ENCODE measurements at places on chromosomes 16 and 17.

- DNase-seq = no peak
These were observed 15.0 kb upstream of the PRSS27 start for GRCh38 chr16:2734844-2735515.

DNA sequence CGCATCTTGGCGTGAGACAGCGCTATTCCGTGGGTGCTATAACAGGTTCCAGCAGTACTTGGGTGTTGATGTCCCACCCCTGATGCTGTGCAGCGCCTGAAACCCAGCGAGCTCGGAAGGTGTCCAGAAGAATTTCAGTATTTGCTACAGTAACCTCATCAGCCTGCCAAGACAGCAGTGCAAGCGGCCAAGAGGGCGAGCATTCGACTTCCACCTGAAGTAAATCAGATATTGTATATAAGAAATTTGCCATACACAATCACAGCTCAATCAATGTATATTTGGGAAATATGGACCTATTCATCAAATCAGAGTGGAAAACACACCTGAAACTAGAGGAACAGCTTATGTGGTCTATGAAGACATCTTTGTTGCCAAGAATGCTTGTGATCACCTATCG, 13.0 kb downstream of the APPBP2 start:
- DNase-seq = no peak

DNA sequence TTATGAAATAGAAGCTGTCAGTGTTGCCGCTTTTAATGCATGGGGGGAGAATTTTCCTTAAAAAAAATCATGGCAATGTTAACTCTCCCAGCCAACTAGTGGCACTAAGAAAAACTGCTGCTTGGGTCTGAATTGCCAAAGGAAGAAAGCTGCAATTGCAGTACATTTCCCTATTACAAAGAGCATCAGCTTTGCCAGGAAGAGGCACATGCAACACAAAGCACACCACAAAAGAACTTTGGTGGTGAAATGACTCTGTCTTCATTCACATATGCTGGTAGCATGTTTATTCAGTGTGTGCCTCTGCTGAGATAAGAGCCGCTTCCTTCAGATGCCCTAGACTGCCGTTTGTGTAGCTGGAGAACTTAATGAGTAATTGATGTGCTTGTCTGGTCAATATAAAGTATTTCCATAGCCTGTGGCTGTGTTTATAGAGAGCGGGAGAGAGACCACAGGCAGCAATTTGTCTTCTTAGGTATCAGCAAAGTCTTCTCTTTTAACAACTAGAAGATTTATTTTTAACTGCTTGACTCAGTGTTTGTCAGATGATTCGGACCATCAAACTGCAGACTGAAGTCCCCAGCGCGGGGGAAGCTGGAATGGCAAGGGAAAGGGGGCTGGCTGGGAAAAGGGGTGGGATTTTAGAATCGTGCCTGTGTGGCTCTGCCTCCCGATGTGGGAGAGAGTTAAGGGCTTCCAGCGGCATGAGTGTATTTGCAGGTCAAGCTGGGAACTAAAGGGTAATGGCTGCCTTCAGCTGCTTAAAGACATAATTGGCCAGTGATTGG, 115.1 kb downstream of the MRTFB start:
- no peak for DNase-seq

DNA sequence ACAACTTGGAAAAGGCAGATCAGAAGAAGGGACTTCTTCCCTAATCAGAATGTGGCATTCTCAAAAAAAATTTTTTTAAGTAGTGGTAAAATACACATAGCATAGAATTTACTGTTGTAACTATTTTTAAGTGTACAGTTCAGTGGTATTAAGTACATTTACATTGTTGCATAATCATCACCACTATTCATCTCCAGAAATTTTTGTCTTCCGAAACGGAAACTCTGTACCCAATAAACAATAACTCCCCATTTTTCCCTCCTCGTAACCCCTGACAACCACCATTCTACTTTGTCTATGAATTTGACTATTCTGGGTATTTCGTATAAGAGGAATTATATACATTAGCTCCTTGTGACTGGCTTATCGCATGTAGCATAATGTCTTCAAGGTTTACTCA, 18.9 kb downstream of the METTL9 start:
- DNase-seq = no peak

DNA sequence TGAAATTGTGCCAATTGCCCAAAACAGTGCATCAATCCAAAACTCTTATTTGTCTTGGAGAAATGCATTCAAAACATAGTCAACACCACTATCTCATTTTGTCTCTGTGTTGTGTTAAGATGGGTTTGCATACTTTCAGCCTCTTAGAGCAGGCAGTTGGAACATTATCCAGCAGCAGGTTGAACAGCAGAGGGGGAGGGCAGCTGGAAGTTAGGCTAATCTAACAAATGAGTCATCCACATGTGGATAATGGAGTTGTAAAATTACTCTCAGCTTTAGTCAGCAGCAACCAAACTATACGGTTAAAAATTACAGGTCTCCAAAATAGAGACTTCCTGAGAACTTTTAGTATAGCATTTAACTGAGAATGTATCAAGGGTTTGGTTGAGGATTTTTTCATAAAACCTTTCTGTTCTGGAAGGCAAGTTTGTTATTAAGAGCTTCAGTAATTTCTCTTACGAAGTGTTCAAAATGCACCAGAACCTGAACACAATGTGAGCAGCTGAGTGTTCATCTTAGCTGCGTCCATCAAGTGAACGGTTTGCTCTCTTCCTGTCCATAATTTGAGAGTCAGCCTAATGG, 46.3 kb downstream of the PRKCA start:
- DNase-seq = no peak
